ENCODE measurements at places on chromosomes 5 and 9.

GRCh38 chr9:38166501-38166900, 97.5 kb upstream of the SHB start:
- DNase-seq: no peak

- DNase-seq: no peak
Observed at GRCh38 chr5:72812488-72812887, 4.0 kb upstream of the TNPO1 start.

DNA sequence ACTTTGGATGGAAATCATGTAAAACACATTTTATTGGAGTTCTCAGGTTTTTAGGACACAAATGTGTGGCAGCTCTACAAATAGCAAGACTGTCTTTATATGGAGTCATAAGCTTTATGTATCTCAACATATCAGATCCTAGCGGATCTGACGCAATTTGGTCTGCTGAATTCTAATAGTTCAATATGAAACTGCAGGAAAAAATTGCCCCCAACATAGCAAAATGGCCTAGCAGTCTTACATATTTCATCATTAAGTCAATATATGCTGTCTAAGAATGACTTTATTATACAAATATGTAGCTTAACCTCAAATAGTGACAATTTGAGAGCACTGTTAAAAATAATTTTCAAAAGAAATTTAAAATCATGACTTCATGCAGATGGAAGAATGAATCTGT, 244.3 kb downstream of the TAF11L14 start:
- DNase-seq: no peak

- no peak for DNase-seq
Observed at GRCh38 chr5:38639377-38640358, 83.2 kb upstream of the LIFR start.

DNA sequence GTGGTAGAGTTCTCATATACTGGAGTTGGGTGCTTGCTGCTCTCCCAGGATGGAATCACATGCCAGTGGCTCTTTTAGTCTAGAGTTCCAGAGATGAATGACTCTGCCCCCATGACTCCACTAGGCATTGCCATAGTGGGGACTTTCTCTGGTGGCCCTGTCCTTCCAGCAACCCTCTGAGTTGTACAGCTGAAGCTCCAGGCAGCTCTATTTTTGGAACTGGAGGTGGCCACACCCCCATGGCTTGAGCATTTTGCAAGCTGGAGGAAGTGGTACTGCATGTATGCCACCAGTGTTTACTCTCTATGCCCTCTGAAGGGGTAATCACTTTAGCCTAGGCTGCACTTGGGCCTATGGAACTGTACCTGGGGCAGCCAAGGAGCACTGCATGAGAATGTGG, 112.6 kb downstream of the RANBP17 start:
- DNase-seq: no peak

- no peak for DNase-seq
Observed at GRCh38 chr9:134037641-134038040, 12.4 kb downstream of the BRD3OS start.

- DNase-seq: no peak
Observed at GRCh38 chr5:180636016-180636402, 13.4 kb downstream of the FLT4 start.
